ENCODE measurements at places on chromosomes 13 and 19. TPM values are rescaled to one million over a fixed set of nuclear protein-coding genes. Genes with fewer than 3 reads are reported as not detected.

ZNF888 gene
- total RNA-seq: 6.1 TPM

BEST2 gene
- not detected for total RNA-seq

ZNF441 gene
- total RNA-seq: 9.7 TPM

GNG8 gene
- not detected for total RNA-seq

- H3K36me3 ChIP-seq: no peaks in the 10 kb centered on the region
- no peak overlapping the region for H3K4me3 ChIP-seq
- no peaks in the 10 kb centered on the region for H3K4me1 ChIP-seq
- H3K27me3 ChIP-seq: no peaks in the 10 kb centered on the region
- no peak for DNase-seq
Measured at GRCh38 chr13:75871059-75871458, 234.9 kb downstream of the LMO7 start.

- H3K4me1 ChIP-seq: peaks cover 23% of the 10 kb centered on the region
- no peaks in the 10 kb centered on the region for H3K36me3 ChIP-seq
- H3K27ac ChIP-seq: peak overlapping the region; percentile 89
- no peak overlapping the region for H3K4me3 ChIP-seq
- peak; percentile 98 for DNase-seq
Measured at GRCh38 chr19:42850981-42851717, 28.4 kb downstream of the PSG1 start.

DNA sequence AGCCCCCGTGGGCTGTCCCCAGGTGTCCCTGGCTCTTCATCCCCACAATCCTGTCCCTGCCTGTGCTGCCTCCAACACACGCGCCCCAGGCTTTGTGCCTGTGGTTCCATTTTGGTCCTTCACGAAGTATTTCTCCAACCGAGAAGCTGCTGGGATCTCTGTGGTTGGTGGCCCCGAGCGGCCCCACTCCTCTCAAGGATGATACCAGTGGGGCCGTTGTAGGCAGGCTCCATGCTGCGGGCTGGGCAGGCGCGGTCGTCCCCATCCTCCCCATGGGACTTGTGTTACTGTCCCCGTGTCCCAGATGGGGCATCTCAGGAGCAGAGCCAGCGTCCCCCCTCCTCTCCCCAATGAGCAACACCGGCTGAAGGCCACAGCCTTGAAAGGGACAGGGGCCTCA lies 3.7 kb upstream of the ZNF554 start:
- no peaks in the 10 kb centered on the region for H3K27me3 ChIP-seq
- no peak overlapping the region for H3K27ac ChIP-seq
- DNase-seq: no peak
- peaks cover 16% of the 10 kb centered on the region for H3K36me3 ChIP-seq

DNA sequence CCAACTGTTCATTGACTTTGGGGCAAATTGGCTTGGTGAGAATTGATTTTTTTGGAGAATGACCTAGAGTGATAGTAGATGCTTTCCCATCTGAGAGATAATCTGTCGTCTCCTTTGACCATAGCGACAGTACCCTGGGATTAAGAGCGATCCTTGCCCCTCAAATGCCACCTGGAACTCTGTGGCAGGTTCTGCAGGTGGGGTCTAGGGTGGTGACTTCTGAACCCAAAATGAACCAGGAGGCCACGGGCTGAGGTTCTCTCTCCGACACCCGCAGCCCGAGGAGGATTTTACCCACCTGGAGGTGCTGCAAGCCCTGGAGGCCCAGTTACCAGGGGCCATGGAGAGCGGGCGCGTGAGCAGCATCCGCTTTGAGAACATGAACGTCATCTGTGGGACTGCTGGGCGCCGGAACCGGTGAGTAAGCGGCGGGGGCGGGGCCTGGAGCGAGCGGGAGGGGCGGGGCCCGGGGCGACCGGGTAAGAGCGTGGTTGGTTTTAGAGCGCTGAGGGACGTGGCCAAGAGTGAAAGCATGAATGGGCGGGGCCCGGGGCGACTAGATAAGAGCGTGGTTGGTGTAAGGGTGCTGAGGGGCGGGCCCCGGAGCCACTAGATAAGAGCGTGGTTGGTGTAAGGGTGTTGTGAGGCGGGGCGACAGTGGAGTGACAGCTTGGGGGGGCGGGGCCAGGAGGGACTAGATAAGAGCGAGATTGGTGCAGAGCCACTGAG lies 8.6 kb downstream of the C19orf81 start:
- no peaks in the 10 kb centered on the region for H3K36me3 ChIP-seq
- peak overlapping the region; percentile 51 for H3K4me3 ChIP-seq
- peaks cover 2% of the 10 kb centered on the region for H3K4me1 ChIP-seq
- DNase-seq: peak; percentile 98

DNA sequence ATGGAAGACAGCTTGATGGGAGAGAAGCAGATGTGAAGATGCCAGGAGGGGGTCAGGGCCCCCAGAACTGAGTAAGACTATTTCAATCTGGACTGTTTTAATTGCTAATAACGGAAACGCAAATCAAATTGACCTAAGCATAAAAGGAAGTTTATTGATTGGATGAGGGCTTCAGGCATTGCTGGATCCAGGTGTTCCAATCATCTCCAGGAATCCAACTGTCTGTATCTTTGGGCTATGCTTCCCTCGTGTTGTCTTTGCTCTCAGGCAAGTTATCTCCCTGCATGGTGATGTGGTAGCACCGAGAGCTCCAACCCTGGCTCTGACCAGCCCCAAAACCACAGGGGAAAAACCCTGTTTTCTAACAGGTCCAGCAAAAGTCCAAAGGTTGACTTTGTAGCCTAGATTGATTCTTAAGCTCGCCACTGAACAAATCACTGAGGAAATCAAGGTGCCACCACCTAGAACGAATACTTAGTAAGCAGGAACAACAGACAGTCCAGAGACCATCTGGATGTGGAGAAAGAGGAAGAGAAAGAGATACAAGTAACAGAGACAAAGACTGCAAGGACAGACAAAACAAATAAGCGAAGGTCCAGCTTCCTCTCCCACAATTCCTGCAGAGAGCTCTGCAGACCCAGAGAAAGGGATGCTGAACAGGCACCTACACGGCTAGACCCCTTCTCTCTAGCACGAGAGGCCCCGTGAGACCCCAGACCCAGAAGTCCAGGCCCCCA lies 1.2 kb upstream of the C19orf81 start:
- DNase-seq: no peak
- H3K4me1 ChIP-seq: no peaks in the 10 kb centered on the region
- H3K27ac ChIP-seq: no peak overlapping the region
- H3K36me3 ChIP-seq: no peaks in the 10 kb centered on the region
- H3K27me3 ChIP-seq: peaks cover 4% of the 10 kb centered on the region

- H3K4me3 ChIP-seq: no peak overlapping the region
- H3K27me3 ChIP-seq: no peaks in the 10 kb centered on the region
- peaks cover 1% of the 10 kb centered on the region for H3K36me3 ChIP-seq
- H3K4me1 ChIP-seq: peaks cover 24% of the 10 kb centered on the region
- DNase-seq: no peak
Measured at GRCh38 chr13:97307118-97307881, 85.2 kb downstream of the MBNL2 start.

DNA sequence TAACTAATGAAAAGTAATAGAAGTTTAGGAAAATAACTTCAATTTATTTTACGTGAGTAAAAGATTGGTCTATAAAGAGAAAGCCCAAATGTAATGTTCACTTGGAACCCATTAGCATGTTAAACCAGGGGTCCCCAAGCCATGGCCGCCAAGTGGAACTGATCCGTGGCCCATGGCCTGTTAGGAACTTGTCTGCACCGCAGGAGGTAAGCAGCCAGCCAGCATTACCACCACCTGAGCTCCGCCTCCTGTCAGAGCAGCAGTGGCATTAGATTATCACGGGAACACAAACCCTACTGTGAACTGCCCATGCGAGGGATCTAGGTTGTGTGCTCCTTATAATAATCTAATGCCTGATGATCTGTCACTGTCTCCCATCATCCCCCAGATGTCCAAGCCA lies 818.7 kb upstream of the GPC6 start:
- no peaks in the 10 kb centered on the region for H3K27me3 ChIP-seq
- H3K27ac ChIP-seq: no peak overlapping the region
- DNase-seq: no peak
- H3K4me3 ChIP-seq: no peak overlapping the region
- no peaks in the 10 kb centered on the region for H3K36me3 ChIP-seq

- no peak overlapping the region for H3K4me3 ChIP-seq
- H3K4me1 ChIP-seq: peaks cover 10% of the 10 kb centered on the region
- H3K36me3 ChIP-seq: peaks cover 24% of the 10 kb centered on the region
- no peaks in the 10 kb centered on the region for H3K27me3 ChIP-seq
- no peak overlapping the region for H3K27ac ChIP-seq
Measured at GRCh38 chr19:40365010-40365409, 16.5 kb downstream of the PLD3 start.

- no peaks in the 10 kb centered on the region for H3K27me3 ChIP-seq
- peak overlapping the region; percentile 74 for H3K27ac ChIP-seq
- H3K4me3 ChIP-seq: no peak overlapping the region
- H3K4me1 ChIP-seq: peaks cover 9% of the 10 kb centered on the region
Measured at GRCh38 chr19:36041831-36042230, 9.2 kb upstream of the CLIP3 start.

DNA sequence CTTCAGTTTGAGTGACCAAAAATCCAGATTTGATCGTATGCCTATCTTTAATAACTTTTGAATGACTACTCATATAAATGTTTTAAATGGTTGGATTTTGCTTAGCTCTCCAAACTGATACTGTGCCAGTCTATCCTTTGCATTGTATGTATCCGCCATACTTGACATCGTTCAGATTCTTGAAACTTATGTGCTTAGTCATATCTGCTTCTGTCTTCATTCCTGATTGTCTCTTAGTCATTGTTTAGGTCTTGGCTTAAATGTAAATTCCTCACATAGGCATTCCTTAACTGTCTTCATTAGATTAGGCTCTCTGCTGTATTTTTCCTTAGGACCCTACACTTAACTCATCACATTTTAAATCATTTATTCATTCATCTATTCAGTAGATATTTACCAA lies 126.0 kb downstream of the PCCA start:
- peaks cover 15% of the 10 kb centered on the region for H3K4me1 ChIP-seq
- no peaks in the 10 kb centered on the region for H3K27me3 ChIP-seq
- peak overlapping the region; percentile 81 for H3K27ac ChIP-seq
- no peaks in the 10 kb centered on the region for H3K36me3 ChIP-seq

Data from IMR-90 (cell line).